ENCODE measurements at places on chromosomes 6 and 20.
A peak's percentile ranks its signal among the peaks of the same experiment; 100 is the strongest.

GRCh38 chr20:16806061-16806460, 57.9 kb downstream of the OTOR start:
- no peak for DNase-seq

DNA sequence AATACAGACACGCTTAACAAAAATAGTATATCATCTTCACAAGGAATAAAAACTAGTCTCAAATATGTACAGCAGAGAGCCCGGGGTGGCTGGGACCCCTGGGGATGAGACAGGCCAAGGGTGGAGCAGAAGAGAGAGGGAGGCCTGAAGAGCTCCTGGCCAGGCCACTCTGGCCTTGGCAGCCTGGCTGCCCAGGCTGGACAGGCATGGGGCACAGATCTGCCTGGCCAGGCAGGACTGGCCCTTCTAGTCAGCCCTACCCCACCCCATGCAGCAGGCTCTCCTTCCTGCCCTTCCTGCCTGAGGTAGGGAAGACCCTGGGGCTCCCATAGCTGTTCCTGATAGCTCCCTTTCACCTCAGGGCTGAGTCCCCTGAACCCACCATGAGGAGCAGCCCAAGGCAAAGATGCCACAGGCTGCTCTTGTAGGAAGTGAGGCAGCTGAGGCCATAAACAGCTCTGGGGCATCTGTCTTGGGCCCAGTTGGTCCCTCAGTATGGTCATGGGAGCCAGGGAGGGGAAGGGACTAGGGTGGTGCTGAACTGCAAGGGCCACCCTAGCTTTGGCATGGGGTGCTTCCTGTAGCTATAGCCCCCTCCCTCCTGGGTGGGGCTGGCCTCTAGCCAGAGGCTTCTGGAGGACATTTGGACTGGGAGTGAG, 27.1 kb downstream of the COX4I2 start:
- DNase-seq = no peak

- DNase-seq = peak; percentile 85
Observed at GRCh38 chr20:40990542-40991120, 38.0 kb upstream of the TOP1 start.

DNA sequence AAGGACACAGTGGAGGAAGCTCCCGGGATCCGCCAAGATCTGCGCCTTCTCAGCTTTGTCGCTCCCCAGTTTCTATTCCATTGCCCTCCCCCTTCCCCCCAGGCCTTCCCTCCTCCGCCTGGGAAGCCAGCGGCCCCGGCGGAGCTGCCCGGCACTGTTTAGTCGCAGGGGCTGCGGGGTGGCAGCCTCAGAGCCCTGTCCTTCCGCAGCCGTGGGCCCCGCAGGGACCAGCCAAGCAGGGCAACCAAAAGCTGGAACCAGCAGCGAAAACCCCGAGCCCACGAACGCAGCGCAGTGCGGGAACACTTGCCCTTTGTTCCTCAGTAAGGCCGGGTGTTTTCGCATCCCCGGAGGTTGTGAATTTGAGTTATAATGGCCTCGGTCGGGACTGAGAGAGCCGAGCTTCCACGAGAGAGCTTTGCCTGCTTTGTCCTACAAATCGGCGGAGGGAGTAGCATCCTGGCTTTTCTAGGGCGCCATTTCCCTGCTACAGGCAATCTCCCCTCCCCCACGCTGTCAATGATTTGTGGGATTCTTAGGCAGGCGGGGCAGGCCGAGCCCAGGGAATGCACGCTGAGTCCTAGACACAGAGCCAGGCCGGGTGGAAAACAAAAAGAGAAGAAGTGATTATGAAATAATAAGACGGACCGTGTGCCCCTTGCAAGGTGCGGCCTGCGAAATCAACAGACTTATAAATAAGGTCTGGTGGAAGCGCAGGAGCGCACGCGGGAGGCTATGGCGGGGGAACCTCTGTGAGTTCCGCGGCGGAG, 4.0 kb upstream of the TUBB2B start:
- peak; percentile 80 for DNase-seq

- no peak for DNase-seq
Observed at GRCh38 chr6:149217466-149217888, 100.0 kb upstream of the TAB2 start.

DNA sequence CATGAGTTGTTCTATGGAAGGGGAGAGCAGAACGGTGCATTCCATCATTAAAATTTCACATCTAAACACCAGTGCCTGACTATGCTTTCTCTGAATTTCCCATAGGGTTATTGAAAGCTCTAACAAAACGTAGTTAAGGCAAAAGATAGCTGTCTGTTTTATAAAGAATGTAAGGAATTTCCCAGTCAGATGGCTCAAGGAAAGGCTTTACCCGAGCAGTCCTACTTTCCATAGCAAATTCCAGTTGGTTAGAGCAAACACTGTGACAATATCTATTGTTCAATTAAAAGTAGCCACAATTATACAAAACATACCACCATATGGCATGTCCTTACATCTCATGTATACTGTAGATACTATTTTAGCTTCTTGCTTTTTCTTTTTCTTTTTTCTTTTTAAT, 1059.5 kb upstream of the FLRT3 start:
- DNase-seq = no peak

DNA sequence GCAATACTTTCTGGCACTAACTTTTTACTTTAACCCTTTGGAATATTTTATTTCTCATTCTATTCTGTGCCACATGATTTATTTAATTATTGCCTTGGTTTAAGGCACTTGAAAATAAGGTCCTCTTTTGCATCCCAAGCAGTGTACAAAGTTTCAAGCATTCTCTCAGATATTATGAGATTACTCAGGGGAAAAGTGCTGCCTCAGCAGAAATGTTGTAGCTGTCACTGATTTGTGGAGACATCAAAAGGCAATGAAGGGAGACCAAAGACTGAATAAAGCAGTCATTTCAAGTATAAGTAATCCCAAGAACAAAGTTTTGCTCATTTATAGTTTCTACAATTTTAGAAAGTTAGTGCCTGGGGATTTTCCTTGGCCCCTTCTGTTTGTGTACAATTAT, 253.0 kb downstream of the RNF144B start:
- DNase-seq = no peak

GRCh38 chr20:58619864-58620431, 31.1 kb upstream of the STX16 start:
- DNase-seq = no peak

GRCh38 chr6:36358226-36358915, 21.7 kb upstream of the BNIP5 start:
- DNase-seq = no peak

DNA sequence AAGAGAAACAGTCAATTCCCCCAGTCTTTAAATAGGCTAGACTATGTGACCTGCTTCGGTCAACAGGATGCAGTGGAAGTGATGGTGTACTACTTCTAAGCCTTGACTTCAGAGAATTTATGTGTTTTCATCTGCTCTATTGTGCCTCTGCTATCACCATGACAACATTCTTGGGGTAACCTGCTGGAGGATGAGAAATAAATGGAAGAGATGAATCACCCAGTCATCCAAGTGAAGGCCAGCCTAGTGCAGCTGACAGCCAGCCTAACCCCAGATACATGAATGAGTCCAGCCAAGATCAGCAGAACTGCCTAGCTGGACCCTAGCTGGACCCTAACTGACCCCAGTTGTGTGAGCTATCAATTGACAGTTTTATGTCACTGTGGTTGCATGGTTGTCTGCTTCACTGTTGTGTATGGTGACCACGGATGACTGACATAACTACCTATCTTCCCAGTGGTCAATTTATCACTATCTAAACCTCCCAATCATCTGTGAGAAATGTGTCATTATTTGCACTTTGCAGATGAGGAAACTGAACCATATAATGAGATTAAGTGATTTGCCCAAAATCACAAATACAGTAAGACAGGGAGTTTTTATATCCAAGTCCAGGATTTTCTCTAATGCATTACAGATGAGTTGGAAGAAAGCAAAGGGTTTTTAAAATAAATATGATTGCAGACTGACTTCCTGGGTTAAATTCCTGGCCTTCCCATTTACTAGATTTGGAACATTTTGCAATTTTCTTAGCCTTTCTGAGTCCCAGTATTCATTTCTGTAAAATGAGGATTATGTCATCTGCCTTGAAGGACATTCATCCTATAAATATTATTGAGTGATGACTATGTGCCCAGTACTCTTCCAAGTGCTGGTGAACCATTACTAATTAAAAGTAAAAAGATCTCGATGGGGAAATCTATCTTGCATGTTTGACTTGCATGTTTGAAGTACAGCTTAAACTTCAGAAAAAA, 136.4 kb upstream of the PLCB4 start:
- DNase-seq = no peak

- DNase-seq = no peak
Observed at GRCh38 chr20:11178946-11179654, 505.3 kb upstream of the JAG1 start.

- no peak for DNase-seq
Observed at GRCh38 chr6:795046-795685, 102.2 kb upstream of the EXOC2 start.

DNA sequence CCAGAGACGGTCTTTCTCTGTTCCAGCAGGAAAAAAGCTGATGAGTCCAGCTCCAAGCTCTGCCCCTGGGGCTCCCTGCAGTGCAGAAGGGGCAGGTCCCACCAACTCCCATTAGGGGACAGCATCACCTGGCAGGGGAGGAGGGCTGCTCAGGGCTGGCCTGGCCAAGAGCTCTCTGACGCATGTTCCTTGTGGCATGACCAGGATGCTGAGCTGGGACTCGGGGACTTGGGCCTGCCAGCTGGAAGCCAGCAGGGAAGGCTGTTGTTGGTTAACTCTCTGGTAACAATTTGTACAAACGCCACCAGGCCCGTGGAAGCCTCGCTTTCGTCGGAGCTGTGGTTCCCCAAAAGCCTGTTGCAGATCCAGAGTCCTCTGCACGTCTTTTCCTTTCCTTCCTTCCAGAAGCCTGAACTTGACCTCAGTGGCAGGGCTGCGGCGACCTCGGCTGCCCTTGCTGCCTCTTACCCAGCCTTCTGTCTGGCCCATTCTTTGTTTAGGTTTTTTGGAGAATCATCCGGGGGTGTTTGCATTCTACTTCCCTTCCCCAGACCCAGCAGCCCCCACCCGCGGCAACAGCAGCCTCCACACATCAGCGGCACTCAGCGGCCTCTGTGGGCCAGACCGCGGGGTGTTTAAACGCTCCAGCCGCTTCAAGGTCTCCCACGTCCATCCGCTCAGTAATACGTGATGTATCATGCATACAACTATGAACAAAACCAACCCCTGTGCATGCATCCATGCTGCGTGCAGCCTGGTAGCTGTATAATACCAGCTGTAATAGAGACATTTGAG, 63.3 kb downstream of the GNAS-AS1 start:
- no peak for DNase-seq

- peak; percentile 7 for DNase-seq
Observed at GRCh38 chr6:33123732-33124524, 48.1 kb downstream of the HLA-DPB1 start.

DNA sequence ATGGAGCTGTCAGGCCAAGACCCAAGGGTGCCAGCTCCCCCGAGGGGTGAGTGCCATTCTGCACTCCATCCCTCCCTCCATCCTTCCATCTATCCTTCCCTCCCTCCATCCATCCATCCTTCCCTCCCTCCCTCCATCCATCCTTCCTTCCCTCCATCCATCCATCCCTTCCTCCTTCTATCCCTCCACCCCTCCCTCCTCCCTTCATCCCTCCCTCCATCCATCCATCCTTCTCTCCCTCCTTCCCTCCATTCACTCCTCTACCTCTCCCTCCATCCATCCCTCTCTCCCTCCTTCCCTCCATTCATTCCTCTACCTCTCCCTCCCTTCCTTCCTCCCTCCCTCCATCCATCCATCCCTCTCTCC, 41.3 kb upstream of the MRGBP start:
- DNase-seq = no peak

GRCh38 chr20:17023036-17023435, 203.8 kb upstream of the PCSK2 start:
- no peak for DNase-seq

GRCh38 chr20:28562510-28562898, 2695.0 kb upstream of the DEFB115 start:
- DNase-seq = no peak

DNA sequence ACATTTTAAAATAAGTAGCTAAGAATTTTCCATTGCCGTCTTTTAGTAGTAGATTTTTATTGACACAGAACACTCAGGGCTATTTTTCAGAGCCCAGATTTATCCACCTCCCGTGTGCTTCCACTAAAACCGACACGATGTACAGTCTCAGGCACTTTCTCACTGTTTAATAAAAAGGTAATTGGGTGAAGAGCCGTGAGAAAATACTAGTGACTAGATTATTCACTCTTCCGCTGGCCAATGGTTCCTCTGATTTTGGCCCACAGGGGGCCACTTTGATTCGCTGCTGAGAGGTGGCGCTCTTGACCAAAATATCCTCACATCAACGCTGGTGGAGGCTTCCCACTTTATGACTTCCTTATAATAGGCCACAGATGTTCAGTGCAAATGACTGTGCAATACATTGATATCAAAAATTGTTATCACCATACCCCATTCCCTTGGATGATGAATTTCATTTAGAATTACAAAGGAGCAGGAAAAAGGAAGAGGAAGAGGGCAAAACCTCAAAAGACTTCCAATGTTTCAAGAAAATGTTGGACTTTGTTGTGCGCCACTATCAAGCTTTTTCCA, 12.3 kb upstream of the HDDC2 start:
- peak; percentile 28 for DNase-seq

- no peak for DNase-seq
Observed at GRCh38 chr6:44737829-44738528, 350.5 kb downstream of the CDC5L start.

DNA sequence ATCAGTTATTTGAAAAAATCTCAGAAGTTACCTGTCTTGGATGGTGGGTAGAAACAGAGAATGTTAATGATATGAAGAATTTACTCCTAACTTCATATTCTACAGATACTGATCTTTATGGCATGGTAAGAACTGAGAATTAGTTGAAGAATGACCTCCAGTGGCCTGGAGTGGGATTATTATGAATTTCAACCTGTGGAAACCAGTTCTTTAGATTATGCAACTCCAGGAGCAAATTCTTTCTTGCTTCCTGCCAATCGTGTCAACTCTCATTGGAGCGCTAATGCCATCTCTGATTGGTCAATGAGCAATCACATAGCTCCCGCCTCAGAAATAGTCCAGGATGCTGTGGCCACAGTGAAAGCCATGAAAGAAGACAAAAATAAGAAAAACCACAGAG, 40.6 kb downstream of the LYRM2 start:
- DNase-seq = peak; percentile 6

DNA sequence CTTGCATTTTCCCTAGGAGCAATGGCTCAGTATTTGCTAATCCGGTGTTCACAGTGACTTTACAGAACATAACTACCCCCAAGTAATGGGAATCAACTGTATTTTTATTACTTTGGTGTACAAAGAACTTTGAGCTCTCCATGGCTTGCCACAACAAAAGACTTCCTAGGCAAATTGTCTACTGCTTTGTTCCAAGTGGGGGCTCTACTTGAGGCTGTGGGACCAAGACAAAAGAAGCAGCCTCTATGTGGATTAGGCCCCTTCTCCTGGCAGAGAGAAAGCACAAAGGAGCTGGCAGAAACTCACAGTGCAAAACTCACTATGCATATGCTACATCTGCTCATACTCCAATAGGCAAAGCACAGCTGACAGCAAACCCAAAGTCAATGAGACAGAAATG, 853 bp downstream of the WFDC8 start:
- DNase-seq = no peak

Data from NCI-H1092 treated with DMSO at 0.1 percent for 48 hours (cell line).